ENCODE measurements at places on chromosomes 11 and 22.

- no peak for DNase-seq
Measured at GRCh38 chr22:18999008-18999407, 62.9 kb upstream of the PRODH start.

DNA sequence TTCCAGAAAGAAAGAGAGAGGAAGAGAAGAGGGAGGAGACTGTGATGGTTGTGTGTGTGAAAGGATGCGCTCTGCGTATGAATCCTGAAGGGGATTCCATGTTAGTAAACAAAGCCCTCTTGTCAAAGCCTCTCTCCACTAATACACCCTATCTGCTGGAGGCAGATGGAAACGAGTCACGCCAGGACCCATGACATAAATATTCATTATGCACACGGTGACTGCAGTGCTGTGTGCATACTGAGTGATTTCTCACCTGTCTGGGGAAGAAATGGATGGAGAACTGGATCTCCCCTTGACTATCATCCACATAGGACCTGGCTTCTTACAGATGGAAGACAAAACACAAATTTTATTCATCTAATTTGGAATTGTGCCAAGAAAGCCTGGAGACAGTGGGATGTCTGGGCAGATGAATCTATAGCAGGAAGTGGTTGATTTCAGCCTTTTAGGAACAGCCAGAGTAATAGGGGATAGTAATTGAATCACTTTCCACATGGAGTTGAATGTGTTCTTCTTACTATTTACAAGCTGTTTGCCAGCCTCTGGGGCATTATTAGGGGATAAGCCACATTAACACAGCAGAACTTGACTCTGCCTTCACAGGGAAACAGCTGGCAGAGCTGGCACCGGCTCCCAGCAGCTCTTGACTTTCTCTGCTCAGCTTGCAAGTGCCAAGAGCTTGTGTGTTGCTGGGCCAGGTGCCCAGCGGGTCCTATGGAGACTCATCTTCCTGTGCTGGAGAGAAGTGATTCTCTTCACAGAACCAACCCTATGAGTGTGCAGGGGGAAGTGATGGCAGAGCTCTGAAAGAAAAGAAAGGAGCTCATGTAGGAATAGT lies 9.0 kb downstream of the MTNR1B start:
- DNase-seq, result peak; percentile 24

DNA sequence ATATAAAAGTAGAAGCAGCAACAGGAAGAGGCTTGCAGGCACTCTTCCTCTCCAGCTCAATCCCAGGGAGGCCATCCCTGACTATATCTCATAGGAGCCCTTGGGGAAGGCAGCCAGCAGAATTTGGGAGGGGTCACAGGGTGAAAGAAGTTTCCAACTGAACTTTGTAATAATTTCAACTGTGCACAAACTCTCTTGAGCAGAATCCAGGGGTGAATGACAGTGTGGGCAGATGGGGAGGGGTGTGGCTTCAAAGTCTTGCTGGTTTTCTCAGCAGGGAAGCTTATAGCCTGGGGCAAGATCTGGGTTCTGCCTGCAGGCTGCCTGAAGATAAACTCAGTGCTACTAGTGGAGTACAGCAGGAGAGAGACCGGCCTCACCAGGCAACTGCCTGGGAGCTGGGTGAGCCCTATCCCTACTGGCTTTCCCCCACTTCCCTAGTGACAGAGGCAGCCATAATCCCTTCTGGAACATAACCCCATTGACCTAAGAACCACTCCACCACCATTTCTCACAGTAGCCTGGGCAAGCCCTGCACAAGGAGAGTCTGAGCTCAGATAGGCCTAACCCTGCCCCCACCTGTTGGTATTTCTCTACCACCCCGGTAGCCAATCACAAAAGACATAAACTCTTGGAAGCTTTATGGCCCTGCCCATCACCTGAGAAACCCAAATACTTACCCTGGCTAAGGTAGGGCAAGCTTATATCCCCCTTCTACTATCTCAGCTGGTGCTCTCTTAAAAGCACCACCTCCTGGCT lies 17.8 kb upstream of the TTC12 start:
- peak; percentile 24 for DNase-seq

- DNase-seq, result no peak
Measured at GRCh38 chr22:20139391-20140106, 7.9 kb downstream of the ZDHHC8 start.

- no peak for DNase-seq
Measured at GRCh38 chr11:36364551-36365325, 68.7 kb downstream of the PRR5L start.

GRCh38 chr11:96189351-96189750 lies 153.6 kb downstream of the MAML2 start:
- DNase-seq, result no peak

DNA sequence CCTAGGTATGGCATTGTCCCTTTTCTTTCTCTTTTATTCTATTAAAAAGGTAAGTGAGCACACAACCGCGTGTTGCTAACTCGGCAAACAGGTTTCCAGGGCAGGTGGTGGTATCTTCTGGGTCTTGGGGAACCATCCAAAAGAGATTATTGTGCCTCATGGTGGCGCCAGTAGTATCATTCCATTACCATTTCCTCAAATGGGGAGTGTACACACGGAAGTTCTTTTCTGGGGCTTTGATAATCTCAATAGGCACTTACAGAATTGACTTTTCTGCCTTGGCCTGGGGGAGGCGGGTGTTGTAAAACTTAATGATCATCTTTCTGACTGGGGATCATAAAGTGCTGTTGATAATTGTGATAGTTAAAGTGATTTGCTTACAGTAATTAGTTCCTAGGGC lies 234.1 kb downstream of the KIRREL3 start:
- DNase-seq, result no peak

DNA sequence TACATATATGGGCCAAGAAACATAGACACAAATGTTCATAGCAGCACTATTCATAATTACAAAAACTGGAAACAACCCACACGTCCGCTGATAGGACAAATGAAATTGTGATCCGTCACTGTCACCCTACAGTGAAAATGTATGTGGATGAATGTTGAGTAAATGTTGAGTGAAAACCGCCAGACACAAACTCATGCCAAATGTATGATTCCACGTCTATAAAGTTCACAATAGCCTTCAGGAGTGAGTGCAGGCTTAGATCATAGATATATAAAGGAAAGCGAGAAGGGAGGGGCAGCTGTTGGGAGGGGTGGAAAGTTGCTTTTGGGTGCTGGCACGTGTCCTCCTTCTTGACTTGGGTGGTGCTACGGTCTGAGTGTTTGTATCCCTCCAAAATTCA lies 33.6 kb downstream of the DBX1 start:
- no peak for DNase-seq

- DNase-seq, result no peak
Measured at GRCh38 chr11:61656347-61657077, 23.7 kb upstream of the DAGLA start.

GRCh38 chr11:73260127-73260457 lies 12.0 kb upstream of the P2RY6 start:
- DNase-seq, result no peak

DNA sequence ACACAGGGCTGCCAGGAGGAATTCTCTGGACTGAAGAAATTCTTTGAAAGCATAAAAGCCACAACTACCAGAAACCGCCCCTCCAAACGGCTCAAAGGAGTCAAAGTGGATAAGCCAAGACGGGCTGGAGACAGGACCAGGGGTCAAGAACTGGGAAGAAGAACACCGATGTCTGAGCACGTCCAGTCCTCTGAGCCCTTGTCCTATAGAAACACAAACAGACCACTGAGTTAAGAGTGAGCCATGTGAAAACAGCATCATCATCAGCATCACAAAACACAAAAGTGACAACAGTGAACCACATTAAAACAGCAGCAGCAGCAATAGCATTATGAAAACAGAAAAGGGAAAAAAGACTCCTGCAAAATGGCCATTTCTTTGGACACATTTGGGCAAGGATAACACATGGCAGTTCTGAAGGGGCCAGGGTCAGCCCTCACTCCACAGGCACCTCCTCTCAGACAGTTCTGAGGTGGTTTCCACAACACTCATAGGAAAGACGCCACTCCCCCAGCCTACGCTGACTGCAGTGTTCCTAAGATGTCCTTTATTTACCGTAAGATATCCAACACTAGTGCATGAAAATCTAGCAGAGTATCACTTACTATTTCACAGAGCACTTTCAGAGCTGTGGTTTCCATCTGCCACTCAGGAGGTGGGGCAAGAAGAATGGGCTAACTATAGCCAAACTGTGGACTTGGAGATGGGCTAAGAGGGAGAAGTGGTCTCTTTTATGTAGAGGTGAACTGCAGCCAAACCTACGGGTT lies 28.6 kb upstream of the YPEL1 start:
- DNase-seq, result no peak

DNA sequence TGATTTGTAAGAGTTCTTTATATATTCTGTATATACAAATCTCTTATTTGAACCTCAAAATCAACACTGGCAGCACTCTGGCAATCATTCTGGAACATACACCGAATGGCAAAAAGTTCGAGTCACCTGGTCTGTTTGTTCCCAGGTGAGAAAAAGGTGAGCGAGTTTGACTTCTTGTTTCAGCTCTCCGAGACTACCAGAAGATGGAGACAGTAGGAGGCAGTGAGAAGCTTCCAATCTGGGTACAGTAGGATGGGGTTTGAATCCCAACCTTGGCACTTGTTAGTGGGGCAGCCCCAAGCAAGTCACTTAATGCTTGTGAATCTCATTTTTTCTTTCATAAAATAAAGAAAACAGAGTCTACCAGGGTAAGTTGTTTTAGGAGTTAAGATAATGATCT lies 76.4 kb downstream of the C2CD3 start:
- DNase-seq, result no peak

DNA sequence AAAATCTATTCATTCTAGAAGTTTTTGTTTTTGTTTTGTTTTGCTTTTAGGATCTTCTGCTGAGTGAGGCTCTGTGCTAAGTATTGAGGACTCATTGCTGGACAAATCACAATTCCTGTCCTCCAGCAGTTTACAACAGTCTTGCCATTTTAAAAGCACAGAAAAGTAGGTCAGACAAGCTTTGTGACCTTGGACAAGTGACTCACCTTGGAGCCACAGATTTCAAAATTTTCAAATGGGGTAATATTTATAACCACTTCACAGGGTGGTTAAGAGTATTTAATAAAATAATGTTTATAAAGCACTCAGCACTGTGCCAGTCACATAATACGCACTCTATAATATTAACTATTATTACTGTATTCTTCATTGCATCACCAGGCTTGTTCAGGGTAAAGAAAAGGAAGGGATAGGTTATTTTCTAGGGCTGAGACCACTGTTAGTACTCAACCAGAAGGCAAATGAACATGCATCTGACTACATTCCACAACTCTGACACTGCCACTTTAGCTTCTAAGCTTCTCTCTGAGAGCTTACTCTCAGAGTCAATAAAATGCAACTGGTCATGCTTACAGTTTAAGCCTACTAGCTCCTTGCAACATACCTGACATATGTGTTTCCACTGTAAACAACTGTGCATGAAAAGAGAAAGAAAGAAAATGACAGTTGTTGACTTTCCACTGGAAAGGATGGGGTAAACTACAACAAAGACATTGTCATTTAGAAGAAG lies 63.2 kb upstream of the FIBIN start:
- peak; percentile 41 for DNase-seq

DNA sequence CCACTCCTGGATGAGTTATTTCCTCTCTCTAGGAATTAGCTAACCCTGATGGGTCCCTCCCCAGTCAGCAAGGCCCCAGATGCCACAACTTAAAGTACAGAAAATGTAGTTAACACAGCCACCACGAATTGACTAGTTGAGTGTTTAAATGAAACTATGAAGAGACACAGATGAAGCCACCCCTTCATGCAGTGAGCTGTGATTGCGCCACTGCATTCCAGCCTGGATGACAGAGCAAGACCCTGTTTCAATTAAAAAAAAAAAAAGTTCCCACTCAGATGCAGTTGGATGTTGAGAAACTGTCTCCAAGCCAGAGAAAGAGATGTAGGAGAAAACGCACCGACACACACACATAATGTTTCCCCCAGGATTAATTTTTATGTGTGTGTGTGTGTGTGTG lies 53.3 kb downstream of the SCN3B start:
- peak; percentile 77 for DNase-seq

DNA sequence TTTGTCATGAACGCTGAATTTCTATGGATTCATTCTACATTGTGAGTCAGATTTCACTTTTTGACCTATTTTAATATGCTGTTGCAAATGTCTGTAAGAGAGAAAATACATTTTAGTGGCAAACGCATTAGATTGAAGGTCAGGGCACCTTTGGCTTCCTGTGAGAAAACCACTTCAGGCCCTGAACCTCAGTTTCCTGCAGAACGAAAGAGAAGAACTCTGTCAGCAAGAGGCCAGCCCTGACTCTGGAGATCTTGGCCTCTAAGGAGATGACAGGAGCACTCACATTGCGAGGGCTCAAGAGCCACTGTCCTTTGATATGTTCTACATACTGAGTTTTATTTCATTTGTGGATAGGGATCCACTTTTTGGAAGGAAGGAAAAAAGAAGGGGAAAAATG lies 83.6 kb downstream of the KCNJ1 start:
- DNase-seq, result no peak

DNA sequence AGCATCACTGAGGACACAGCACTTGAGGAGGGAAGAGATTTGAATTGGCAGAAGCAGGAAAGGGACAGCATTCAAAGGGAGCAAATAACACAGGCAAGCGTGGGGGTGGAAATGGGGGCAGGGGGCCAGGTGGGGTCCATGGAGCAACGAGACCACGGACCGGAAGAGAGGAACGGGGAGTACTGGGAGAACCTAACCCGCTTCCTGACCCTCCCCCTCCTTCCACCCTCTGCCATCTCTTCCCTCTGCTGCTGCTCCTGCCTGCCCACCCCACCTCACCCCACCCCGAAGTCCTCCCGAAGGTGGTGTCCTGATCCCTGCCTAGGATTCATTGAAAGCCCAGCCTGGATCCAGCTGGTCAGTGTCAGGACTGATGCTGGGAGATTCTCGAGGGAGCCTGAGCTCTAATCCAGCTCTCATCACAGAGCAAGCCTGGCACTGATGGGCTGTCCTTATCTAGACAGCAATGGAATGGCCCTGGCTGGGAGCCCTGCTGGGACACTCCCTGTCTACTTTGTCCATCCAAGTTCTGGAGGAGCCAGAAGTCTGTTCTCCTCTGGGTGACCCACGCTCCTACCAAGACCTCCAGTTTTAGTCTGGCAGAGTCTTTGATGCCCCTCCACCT lies 105.0 kb downstream of the TRIM29 start:
- no peak for DNase-seq

- DNase-seq, result no peak
Measured at GRCh38 chr11:119772641-119773415, 43.8 kb upstream of the NECTIN1 start.

GRCh38 chr11:122268601-122269130 lies 152.7 kb upstream of the BLID start:
- DNase-seq, result no peak

DNA sequence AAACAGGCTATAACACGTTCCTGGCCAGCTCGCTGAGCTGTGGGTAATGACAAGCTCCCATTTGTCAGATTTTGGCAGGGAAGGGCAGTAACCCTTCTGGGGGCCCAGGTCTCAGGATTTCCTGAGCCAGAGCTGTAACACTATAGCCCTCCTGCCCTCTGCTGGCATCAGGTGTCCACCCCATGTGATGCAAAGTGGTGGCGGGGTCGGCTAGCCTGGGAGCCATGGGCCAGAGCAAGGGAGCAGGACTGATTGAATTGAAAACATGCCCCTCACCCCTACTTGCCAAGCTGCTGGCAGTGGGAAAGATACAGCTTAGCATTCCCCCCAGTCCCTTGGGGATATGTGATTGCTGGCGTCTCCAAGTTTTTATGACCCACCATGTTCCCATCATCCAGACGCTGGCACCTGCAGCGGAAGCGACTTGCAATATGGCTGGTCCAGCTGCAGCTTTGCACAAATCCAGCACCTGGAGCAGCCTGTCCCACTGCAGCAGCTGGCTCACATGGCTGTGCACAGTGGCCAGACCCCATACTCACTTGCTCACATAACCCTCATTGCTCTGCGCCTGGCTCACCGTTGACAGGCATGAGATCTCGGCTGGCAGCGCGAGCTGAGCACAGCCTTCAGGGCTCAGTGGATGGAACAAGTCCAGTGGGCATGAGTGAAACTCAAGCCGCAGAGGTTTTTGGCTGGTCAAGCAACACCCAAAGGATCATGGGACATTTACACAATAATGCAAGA lies 1147.8 kb downstream of the JRKL start:
- DNase-seq, result no peak

All from EL (cell line).